ENCODE measurements at places on chromosomes 16 and 17.

DNA sequence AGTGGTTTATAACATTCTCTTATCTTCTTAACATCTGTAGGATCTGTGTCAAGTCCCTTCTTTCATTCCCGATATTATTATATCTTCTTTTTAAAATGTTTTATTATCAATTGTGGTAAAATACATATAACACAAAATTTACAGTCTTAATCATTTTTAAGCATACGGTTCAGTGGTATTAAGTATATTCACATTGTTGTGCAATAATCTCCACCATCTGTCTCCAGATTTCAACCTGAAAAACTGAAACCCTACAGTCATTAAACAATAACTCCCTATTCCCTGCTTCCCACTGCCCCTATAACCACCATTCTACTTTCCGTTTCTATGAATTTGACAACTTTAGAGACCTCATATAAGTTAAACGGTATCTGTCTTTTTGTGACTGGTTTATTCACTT is 45.5 kb downstream of the CEP112 start:
- no peak for DNase-seq

GRCh38 chr16:57147381-57148221 is 38.2 kb downstream of the PSME3IP1 start:
- DNase-seq: no peak

- no peak for DNase-seq
Measured at GRCh38 chr17:82386881-82387704, 15.5 kb downstream of the UTS2R start.

- DNase-seq: no peak
Measured at GRCh38 chr16:1613728-1614455, 1.7 kb downstream of the CRAMP1 start.

DNA sequence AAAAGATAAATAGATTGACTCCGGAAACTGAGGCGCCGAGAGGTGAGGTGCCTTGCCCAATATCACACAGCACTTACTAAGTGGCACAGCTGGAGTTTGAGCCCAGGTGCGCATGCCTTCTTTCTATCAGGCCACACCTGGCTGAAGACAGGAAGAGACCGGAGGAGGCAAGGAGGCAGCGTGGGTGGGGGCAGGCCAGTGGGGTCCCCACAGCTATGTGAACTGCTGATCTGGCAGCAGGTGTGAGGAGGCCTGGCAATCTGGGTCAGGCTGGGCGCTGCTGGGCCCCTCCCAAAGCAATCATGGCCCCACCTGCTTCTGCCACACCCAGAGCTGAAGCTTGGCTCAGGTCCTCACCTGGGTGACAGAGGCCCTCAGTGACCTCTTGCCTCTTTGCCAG is 1.9 kb upstream of the GDPD3 start:
- DNase-seq: peak; percentile 65

DNA sequence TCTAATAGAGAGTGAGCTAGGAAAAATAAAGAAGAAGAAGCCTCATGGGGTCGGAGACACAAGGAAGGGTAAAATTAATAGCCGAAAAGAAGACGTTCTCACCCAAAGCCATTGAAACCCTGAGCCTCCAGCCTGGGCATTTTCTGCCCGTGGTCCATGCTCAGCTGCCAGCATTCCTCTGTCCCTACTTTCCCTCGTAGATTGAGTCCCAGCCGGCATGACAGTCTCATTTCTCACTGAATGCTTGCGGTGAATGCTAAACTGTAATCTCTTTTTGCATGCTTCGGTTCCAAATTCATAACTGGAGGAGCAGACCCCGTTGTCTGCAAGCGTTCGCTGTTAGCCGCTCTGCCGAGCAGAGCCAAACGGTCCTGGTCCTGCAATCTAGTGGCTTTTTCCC is 54.0 kb upstream of the COX10 start:
- DNase-seq: no peak

- DNase-seq: no peak
Measured at GRCh38 chr16:22360963-22361659, 13.3 kb downstream of the CDR2 start.

GRCh38 chr17:74379495-74380085 is 12.3 kb downstream of the GPR142 start:
- peak; percentile 74 for DNase-seq

GRCh38 chr17:56099649-56100048 is 53.6 kb upstream of the ANKFN1 start:
- DNase-seq: no peak

DNA sequence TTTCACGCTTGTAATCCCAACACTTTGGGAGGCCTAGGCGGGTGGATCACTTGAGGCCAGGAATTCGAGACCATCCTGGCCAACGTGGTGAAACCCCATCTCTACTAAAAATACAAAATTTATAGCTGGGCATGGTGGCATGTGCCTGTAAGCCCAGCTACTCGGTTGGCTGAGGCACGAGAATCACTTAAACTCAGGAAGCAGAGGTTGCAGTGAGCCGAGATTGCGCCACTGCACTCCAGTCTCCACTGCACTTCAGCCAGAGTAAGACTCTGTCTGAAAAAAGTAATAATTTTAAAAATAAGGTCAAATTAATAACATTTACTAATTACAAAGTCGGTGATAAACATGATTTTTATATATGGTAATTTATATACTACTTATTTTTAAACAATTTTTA is 155.9 kb downstream of the AXIN2 start:
- no peak for DNase-seq
